ENCODE measurements at places on chromosomes 4 and X.

DNA sequence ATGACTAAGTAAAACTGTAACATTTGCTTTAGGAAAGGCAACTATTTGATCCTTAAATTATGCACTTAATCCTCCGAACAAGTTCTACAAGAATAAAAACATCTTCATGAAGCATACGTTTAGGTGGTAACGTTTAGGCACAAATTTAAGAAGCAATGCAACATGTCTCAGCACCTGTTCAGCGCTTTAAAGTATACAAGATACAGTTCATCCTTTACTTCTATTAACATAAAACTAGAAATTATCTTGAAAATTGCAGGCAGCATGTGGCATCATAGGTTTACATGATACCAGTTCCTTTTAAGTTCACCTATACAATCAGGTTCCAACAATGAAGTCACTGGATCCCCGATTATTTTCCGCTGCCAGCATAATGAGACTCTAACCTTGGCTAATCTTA is 1.5 kb downstream of the PLA2G12A start:
- DNase-seq: no peak

GRCh38 chrX:54173791-54174190 is 9.3 kb downstream of the FAM120C start:
- no peak for DNase-seq

- no peak for DNase-seq
These were observed at the start of gene PDHA1 for GRCh38 chrX:19343535-19344408. Gene PDHA1 (plus strand): TSS chrX:19343927. CDS start chrX:19344038, 111 bp downstream.

- no peak for DNase-seq
These were observed 6.9 kb upstream of the CLOCK start for GRCh38 chr4:55553441-55554201.

- peak; percentile 61 for DNase-seq
These were observed 424.2 kb downstream of the PDGFC start for GRCh38 chr4:156547439-156547838.

DNA sequence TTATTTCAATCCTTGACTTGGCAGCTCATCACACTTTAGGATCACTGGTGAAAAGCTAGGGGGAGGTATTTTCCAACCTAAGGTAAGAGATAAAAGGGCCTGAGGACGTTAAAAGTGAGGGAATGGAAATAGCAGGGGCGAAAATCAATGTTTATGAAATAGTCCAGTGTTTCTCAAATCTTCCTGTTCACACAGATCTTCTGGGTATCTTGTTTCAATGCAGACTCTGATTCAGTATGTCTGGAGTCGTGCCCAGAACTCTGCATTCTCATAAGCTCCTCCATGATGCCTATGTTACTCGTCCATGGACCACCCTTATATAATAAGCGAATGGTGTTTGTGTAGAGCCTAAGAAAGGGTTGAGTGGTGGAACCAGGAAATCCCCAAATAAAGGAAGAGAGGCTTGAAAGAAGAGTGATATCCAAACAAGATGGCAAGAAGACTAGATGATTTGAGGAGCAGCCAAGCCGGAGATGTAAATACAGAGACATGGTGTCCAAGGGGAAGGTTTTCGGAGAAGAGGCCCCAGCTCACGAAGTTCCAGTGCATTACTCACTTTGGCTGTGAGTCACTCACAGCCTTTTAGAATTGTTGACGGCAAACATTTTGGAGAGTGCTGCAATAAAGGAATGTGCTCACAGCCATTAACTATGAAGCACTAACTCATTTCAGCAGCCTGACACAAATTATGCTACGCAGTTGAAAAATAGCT is 215.6 kb upstream of the PPARGC1A start:
- DNase-seq: no peak
